ENCODE measurements at places on chromosomes 11 and 22.

DNA sequence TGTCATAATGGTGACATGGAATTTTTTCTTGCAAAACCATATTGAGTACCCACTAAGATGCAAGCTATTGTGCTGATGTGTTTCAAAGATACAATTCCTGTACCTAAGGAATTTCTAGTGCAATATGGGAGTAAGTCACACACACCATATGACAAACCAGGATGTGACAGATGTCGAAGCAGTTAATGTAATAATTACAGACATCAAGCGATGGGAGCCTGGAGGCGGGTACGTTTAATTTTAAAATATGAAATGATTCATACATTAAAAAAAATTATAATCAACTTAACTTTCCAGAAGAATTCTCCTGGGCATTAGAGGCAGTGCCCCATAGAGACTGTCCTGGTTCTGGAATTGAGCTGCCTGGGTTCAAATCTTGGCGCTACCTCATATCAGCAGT is 6.0 kb downstream of the SYCE3 start:
- DNase-seq = no peak

- no peak for DNase-seq
These were observed 82.5 kb upstream of the DDI1 start for GRCh38 chr11:103953797-103954486.

GRCh38 chr11:125075242-125075625 is 12.1 kb downstream of the SLC37A2 start:
- no peak for DNase-seq

GRCh38 chr11:34642001-34642554 is 21.2 kb downstream of the EHF start:
- DNase-seq = no peak

GRCh38 chr11:115338476-115338875 is 165.7 kb downstream of the CADM1 start:
- no peak for DNase-seq
